ENCODE measurements at places on chromosomes 6 and 20.

DNA sequence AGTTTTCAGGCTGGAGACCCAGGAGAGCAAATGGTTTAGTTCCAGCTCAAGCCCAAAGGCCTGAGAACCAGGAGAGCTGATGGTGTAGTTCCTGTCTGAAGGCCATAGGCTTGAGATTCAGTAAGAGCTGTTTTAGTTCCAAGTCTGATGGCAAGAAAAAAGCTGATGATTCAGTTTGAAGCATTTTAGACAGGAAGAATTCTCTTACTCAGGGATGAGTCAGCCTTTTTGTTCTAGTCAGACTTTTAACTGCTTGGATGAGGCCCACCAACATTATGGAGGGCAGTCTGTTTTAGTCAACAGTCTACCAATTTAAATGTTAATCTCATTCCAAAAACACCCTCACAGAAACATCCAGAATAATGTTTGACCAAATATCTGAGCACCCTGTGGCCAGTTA lies 2.5 kb downstream of the ZSCAN26 start:
- no peak for DNase-seq

DNA sequence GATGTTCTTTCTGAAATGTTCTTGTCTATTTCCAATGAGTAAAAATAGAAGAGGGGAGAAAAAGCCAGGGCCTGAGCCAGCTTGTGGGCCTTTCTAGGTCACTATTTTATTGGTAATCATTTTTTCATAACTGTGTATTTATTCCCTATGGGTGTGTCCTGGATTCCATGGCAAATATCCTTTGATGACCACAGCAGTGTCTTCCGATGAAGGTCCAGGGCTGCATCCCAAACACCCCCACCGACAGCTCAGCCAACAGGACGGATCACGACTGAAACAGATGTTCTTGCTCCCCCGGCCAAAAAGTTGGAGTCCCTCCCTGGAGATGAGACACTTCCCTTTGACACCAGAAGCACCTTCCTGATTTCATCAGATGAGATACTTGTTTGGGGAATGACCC lies 105.4 kb upstream of the PLEKHG1 start:
- no peak for DNase-seq

DNA sequence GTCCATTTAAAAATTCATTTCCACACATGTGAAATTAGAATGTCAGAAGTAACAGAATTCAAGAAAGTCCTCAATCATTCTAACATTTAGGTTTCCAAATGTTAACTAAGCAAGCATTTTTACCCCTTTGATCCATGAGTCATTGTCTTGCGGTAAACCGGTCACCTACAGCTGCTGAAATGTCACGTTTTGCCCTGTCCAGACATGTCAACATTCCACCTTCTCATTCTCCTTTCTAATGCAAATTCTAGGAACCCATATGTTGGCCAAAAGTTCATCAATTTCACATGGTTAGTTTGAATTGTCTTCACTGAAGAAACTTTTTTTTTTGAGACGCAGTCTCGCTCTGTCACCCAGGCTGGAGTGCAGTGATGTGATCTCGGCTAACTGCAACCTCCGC lies 117.2 kb downstream of the IPCEF1 start:
- DNase-seq: no peak

- no peak for DNase-seq
Observed at GRCh38 chr6:44446626-44447300, 59.3 kb downstream of the CDC5L start.

DNA sequence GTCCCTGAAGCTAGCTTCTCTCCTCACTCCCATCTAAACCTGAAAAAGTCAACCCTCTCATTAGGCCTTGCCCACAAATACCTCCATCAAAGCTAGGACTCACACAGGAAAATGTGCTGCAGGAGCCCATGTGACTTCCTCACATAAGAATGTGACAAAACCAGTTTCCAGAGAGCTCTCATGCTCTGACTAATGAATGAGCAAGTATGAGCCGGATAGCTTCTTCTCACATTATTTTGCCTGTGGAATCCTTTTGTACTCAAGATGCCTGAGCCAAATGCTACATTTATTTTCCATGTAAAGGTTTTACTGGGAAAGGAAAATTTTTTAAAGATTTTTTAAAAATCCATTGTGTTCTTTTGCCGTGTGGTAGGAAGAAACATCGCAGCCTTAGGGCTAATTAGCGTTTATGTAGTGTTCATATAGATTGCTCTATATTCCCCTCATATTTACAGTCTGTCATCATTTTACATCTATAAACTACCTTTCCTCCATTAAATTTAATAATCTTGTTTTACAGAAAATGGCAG lies 68.6 kb upstream of the CCN6 start:
- no peak for DNase-seq

Data from head of caudate nucleus (tissue), 42 donors.